Esophagus muscularis mucosa (tissue), 4 donors: ENCODE measurements at places on chromosomes 13 and 19. TPM values are rescaled to one million over a fixed set of nuclear protein-coding genes. Genes with fewer than 3 reads are reported as not detected.
A peak's percentile ranks its signal among the peaks of the same experiment; 100 is the strongest.

The PSG11 gene
- total RNA-seq, result not detected

The EMC10 gene
- total RNA-seq, result 79.1 TPM

The PDCD5 gene
- 110 TPM for total RNA-seq

- no peak for DNase-seq
Measured at GRCh38 chr13:27004326-27004725, 167.3 kb downstream of the USP12 start.

DNA sequence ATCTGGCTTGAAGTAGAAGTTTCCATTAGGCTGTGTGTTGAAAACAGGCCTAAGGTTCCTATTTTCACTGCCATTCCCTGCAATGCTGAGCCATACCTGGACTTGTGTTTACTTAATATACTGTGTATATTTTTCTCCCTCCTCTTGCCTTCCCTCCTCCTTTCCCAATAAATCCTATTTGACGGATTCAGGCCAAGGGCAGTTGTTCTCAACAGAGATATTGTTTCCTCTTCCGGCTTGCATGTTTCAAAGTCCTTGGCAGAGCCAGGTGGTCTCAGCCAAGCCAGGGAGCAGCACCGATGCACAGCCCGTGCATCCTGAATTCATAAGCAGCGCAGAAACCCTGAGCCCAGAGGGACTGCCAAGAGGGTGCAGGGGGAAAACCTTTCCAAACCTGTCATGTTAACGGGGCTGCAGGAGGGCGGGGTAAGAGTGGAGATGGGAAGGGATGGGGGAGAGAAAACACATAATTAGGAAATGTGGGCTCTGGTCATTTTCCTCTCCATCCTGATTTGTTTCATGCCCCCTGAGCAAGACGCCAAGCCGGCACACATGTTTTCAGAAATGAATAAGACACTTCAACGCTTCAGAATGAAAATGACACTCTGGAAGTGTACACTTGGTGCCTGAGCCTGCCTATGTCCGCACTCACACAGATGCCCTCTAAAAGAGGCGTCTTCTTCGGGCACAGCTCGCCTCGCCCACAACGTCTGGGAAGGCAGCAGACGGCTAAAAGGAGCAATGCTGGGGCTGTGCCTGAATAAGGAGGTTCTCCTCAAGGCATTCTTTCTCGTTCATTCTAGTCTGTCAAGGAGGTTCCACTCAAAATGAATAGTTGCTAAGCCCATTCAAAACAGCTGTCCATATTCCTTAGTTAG, 149.3 kb upstream of the UBL3 start:
- DNase-seq, result peak; percentile 88

- DNase-seq, result no peak
Measured at GRCh38 chr13:100637796-100638195, 36.8 kb downstream of the TMTC4 start.

- DNase-seq, result no peak
Measured at GRCh38 chr13:31980830-31981229, 50.7 kb upstream of the FRY start.

- no peak for DNase-seq
Measured at GRCh38 chr13:43959291-43959690, 79.6 kb downstream of the LACC1 start.
